ENCODE measurements at places on chromosomes 13 and 19.

GRCh38 chr13:108168929-108169328 is 46.4 kb downstream of the LIG4 start:
- no peak for DNase-seq

DNA sequence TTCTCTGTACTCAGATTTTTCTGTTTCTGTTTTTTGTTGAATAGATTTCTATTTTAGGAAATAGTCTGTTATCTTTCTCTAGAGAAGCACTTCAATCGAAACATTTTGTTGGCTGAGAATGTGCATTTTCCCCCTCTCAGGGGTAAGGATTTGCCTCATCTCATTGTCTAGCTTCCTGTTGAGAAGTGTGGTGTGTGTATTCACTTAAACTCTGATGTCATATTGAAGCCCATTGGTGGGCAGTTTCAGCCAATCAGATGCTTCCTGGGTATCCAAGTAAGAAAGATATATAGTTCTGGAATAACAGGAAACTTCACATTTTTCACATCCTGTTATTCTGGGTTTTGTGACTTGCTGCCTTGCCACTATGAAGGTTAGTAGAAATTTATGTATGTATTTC is 87.6 kb downstream of the ARHGEF7 start:
- DNase-seq: peak; percentile 68

GRCh38 chr19:42412661-42413076 is 14.5 kb downstream of the LIPE start:
- no peak for DNase-seq

DNA sequence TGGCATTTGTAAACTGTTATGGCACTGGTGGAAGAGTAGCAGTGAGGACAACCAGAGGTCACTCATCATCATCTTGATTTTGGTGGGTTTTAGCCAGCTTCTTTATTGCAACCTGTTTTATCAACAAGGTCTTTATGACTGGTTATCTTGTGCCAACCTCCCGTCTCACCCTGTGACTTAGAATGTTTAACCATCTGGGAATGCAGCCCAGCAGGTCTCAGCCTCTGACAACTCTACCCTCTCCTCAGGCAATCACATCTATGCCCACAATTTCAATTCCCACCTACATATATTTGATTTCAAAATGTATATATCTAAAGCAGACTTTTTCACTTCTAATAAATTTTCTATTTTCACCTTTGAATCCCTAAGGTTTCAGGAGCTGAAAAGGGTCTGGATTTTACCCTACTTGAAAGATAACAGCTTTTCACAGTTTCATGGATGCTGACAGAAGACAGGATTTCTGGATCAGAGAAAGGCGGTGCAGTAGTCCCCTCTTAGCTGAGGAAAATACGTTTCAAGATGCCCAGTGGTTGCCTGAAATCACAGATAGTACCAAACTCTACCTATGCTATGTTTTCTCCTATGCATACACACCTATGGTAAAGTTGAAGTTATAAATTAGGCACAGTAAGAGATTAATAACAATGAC is 1171.8 kb downstream of the DIAPH3 start:
- no peak for DNase-seq

DNA sequence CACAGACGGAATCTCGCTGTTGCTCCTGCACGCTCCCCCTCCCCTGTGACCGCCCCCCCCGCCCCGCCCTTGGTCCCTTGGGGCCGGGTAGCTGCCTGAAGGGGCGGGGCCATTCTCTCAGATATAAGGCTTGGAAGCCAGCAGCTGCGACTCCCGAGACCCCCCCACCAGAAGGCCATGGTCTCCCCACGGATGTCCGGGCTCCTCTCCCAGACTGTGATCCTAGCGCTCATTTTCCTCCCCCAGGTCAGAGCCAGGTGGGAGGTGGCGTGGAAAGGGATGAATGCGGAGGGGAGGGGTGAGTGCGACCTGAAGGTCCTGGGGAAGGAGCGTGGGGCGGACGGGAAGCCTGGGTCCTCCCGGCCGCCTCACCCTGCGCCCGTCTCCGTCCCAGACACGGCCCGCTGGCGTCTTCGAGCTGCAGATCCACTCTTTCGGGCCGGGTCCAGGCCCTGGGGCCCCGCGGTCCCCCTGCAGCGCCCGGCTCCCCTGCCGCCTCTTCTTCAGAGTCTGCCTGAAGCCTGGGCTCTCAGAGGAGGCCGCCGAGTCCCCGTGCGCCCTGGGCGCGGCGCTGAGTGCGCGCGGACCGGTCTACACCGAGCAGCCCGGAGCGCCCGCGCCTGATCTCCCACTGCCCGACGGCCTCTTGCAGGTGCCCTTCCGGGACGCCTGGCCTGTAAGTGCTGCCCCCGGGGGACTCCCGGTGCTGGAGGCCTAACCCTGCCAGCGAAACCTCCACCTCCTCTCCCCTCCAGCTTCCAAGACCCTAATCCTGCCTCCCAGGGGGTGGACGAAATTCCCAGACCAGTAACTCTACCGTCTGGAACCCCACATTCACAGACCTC is at the start of gene DLL3:
Gene DLL3, plus strand, starts transcription at position 150 of the 845 bp plus-strand sequence. Its CDS starts 28 bp downstream, at position 178.
- no peak for DNase-seq

GRCh38 chr19:34109596-34109995 is 62.7 kb upstream of the LSM14A start:
- DNase-seq: no peak

GRCh38 chr19:21850656-21851255 is 14.8 kb upstream of the ZNF43 start:
- no peak for DNase-seq

DNA sequence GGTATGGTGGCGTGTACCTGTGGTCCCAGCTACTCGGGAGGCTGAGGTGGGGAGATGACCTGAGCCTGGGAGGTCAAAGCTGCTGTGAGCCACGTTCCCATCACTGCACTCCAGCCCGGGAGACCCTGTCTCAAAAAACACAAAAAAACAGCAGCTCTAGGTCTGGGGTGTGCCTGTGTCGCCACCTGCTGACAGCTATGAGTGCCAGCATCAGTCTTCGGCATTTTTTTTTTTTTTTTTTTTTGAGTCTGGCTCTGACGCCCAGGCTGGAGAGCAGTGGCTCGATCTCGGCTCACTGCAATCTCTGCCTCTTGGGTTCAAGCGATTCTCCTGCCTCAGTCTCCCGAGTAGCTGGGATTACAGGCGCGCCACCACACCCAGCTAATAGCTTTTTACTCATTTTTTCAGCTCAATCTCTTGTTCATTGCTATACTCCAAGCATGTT is 10.1 kb downstream of the AP2S1 start:
- DNase-seq: peak; percentile 64

DNA sequence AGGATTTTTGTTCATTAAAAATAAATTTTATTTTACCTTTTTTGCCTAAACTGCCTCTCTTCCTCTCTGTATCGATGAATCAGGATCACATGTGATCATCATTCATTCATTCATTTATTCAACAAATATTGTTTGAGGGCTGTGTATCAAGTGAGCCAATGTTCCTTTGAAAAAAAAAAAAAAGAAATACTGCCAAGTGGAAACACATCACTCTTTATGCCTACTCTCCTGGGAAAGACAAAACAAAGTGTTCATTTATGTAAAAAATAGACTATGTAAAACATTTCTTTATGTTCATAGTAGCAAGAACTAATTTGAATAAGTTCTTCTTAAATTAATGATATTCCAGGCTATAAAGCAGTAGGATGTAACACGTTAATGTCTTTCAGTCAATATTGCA is 233.1 kb downstream of the POSTN start:
- DNase-seq: no peak

GRCh38 chr13:47572375-47572774 is 428.7 kb downstream of the SUCLA2 start:
- no peak for DNase-seq

Measured in Jurkat, Clone E6-1 (cell line).